ENCODE measurements at places on chromosomes 16 and 17.

- DNase-seq, result no peak
Measured at GRCh38 chr17:83082424-83082823, 3.0 kb downstream of the METRNL start.

GRCh38 chr17:75783803-75784472 is 668 bp upstream of the UNK start:
- DNase-seq, result no peak

DNA sequence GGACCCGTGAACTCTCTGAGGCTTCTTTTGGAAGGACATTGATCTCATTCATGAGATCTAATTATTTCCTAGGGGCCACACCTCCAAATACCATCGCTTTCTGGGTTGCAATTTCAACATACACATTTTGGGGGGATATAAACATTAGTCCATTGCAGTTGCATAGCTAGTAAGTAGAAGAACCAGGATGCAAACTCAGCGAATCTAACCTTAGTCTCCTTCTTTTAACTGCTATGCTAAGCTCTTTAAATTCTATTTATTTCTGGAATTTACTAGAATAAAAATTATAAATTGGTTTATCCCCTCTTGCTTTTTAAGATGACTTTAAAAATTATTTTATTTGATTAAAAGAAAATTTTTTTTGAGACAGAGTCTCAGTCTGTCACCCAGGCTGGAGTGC is 232.5 kb upstream of the EEF2KMT start:
- DNase-seq, result no peak

DNA sequence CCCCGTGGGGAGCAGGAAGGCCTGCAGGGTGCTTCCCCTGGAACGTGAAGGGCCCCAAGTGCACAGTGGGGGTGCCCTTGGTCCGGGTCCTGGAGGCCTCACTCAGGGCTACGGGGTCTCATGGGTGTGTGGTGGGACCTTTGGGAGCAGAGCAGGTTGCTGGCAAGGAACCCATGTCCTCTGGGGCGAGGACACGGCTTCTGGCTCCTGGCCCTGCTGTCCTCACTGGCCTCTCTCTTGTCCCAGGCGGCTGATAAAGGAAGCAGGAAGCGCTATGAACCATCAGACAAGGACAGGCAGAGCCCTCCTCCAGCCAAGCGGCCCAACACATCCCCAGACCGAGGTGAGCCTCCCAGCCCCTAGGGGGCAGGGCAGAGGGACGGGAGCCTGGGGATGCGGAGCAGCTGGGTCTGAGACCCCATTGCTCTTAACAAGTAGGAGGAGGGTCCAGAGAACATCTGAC is 9.8 kb upstream of the IL17C start:
- no peak for DNase-seq

GRCh38 chr17:67390646-67391361 is 13.7 kb downstream of the PITPNC1 start:
- DNase-seq, result peak; percentile 70

GRCh38 chr17:42989726-42990652 is 8.2 kb upstream of the RPL27 start:
- DNase-seq, result no peak

GRCh38 chr16:68070249-68070730 is 14.9 kb upstream of the NFATC3 start:
- no peak for DNase-seq

DNA sequence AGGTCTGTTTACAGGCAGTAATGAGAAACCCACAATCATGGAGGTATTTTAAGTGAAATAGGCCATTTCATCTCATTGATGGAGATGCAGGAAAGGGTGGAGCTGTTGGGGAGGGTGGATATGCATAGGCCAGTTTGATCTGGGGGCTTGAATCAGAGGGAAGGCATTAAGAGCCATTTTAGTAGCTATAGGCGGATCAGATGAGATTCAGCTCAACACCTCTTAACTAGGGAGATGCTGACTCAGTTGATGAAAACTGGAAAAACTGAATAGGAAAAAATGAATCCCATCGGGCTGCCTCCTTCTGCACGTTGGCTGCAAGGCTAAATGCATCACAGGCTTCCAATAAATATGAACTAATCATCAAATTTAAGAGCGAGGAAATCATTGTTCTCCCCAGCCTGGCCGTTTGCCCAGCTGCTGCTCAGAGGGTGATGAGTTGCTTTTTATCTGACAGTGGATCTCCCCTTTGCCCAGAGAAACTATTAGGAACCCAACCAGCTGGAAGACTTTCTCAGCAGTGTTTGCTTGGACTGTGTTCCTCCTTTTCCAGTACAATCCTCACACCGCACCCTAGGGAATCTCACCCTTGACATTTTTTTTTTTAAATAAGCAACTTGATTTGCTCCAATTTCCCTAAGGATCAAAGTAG is 149.6 kb downstream of the SOX9 start:
- DNase-seq, result no peak

GRCh38 chr17:596763-597644 is 117.6 kb downstream of the VPS53 start:
- no peak for DNase-seq

DNA sequence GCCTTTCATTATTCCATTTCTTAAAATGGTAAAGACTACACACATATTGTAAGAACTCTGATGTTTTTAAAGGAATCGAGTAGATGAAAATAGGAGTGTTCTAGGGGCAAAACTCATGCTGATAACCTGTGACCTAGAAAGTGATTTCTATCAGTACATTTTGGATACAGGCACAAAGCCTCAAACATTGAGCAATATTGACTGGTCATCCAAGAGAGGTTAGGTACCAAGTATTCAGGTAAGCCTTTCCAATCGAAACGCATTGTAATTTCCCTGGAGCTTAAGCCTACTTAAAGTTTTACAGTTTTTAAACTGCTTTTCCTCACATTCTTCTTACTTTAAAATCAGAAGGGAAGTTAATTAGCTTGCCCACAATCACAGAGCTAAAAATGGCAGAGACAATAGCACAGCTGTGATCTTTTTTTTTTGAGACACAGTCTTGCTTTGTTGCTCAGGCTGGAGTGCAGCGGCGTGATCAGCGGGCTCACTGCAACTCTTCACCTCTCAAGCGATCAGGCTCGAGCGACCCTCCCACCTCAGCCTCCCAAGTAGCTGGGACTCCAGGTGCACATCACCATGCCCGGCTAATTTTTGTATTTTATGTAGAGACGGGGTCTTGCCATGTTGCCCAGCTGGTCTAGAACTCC is 3.3 kb downstream of the GOT2 start:
- DNase-seq, result no peak

DNA sequence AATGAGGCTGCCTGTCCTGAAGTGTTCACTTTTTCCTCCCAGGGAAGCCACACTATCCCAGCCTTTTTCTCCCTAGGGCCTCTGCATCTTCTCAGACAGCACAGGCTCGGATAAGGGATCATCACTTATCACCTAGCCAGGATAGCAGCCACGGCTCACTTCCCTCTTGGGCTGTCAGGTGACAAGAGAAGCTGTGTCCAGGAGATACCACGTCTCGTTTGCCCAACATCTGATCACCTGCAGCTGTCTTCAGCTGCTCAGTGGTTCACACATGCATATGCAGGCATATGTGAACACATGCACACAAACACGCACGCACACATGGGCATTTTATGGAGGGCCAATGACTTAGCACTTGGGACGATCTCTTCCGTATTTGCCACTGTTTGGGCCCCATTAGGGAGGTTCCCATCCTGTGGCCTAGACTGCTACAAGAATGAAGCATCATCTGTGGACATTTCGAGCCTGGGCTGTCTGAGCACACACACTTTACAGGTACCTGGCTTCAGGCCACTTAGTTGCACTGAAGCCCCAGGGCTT is 32.4 kb upstream of the ADORA2B start:
- no peak for DNase-seq

DNA sequence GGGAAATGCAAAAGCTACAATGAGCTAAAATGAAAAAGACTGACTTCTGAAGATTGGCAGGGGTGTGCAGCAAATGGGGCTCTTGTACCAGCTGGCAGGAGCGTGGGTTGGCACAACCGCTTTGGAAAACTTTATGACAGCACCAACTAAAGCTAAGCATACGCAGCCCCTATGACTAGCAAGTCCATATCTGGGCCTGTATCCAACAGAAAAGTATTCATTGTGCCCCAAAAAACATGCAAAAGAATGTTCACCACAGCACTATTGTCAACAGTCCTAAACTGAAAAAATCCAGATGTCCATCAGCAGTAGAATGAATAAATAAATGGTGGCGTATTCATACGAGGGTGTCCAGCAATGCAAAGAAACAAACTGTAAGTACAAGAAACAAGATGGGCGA is 22.6 kb upstream of the ITGA3 start:
- no peak for DNase-seq

- DNase-seq, result no peak
Measured at GRCh38 chr17:66803474-66803951, 31.4 kb upstream of the CACNG5 start.

Data from CD4-positive, alpha-beta T cell treated with Interleukin-4 for 1 hour (primary cell).